ENCODE measurements at places on chromosomes 7 and 10.

GRCh38 chr7:142010952-142011548 lies 15.4 kb downstream of the MGAM start:
- no peak for DNase-seq

DNA sequence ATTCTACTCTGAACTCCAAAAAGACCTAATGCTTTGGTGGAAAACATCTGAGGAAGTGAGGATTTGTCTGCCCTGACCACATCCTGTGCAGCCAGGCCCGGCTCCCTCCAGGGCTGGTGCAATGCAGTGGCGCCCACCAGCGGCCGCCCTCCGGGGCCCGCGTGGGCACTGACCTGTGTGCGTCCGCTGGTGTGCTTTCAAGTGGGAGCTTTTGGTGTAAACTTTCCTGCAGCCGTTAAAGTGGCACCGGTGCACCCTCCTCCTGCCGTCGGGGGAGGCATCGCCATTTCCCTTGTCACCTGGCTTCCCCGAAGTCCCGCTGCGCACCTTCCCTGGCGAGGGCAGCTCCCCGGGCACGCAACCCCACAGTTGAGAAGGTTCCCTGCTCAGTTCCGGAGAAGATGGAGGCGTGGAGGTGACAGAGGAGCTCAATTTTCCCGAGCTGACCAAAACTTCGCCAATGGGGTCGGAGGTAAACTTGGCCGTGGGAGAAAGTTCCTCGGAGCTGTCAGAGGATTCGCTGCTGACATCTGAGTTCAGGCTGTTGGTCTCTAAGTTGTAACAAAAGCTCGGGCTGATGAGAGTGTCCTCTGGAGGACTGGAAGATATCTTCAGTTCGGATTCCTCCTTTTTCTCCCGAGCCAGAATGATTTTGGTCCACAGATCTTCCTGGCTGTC lies 3.4 kb downstream of the KLF6 start:
- no peak for DNase-seq

- no peak for DNase-seq
Observed at GRCh38 chr7:15752377-15752776, 65.9 kb upstream of the MEOX2 start.

GRCh38 chr7:683526-684205 lies 42.8 kb upstream of the DNAAF5 start:
- DNase-seq: no peak

- DNase-seq: no peak
Observed at GRCh38 chr10:4671451-4672145, 154.4 kb upstream of the AKR1E2 start.

DNA sequence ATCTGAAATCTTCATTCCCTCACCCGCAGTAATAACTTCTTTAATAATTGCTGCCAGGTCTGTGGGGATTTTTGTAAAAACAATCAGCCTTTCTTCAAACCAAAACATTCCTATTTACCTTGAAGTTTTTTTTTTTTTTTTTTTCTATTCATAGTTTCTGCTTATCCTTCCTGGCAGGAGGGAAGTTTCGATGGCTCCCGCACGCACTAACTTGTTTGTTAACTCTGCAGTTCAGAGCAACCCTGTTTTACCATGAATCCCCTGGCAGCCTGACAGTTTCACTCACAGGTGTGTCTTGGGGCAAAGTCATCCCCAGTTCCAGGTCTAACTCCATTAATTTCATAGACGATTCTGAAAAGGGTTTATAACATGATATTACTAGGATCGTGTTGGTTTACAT lies 149.3 kb downstream of the KLF6 start:
- no peak for DNase-seq

- DNase-seq: no peak
Observed at GRCh38 chr7:22422831-22423615, 66.1 kb upstream of the RAPGEF5 start.

GRCh38 chr7:42315103-42315502 lies 78.1 kb upstream of the GLI3 start:
- no peak for DNase-seq

DNA sequence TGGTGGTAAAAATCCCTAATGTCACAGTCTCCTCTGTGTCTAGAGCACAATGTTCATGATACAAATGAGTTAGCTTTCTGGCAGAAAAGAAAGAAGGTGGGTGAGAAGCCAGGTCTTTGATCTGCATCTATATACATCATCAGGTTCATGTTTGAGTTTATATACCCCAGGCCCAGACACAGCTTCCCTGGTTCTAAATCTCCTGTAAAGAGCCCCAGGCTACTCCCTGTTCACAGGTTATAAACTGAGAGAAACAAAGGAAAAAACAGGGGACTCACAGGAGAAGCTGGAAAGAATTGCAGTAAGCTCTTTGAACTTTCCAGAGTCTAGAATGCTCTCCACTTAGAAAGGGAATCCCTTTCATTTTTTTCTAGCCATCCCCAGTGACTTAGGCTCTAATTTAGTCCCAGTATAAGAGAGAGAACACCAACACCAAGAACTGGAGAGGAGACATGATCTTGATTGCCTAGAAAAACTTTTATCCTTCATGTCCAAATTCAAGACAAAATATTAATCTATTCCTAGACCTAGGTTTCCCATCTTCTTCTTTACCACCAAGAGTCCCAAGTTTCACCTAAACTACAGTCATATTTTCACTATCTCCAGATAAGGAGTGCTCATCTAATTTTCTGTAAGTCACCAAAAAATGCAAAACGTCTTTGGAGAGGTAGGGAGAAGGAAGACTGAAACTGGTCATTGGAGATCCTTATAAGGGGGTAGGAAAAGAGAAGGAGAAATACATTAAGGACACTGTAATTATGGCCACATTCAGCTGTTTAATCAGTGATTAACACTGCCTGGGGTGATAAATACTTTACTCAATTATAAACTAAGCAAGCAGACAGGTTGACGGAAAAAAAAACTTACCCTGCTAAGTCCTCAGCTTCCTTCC lies 469 bp downstream of the MSS51 start:
- no peak for DNase-seq

GRCh38 chr7:139060695-139061237 lies 24.9 kb upstream of the ZC3HAV1L start:
- no peak for DNase-seq
